ENCODE measurements at places on chromosomes 12 and 14. TPM values are rescaled to one million over a fixed set of nuclear protein-coding genes. Genes with fewer than 3 reads are reported as not detected.

GRCh38 chr14:42965512-42965911 is 1358.8 kb downstream of the LRFN5 start:
- DNase-seq, result no peak

DNA sequence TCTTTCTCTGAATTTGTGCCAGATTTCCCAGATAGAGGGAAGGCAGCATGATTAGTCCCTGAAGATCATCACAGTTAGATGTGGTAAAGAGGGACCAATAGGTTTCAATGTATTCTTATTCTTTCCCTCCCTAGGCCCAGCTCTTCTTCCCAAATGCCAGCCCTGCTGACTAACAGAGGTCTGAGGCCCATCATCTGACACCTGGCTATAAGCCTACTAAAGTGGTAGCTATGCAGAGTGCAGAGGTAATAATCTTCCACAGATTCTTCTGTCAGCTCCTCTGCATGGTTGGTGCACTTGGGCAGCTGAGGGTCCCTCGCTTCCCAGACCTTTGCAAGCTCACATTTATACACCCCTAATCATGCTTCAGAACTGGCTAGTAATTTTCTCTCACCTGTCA is 63.7 kb upstream of the PZP start:
- no peak for DNase-seq

The SLC5A8 gene
- 3.4 TPM for polyA plus RNA-seq

DNA sequence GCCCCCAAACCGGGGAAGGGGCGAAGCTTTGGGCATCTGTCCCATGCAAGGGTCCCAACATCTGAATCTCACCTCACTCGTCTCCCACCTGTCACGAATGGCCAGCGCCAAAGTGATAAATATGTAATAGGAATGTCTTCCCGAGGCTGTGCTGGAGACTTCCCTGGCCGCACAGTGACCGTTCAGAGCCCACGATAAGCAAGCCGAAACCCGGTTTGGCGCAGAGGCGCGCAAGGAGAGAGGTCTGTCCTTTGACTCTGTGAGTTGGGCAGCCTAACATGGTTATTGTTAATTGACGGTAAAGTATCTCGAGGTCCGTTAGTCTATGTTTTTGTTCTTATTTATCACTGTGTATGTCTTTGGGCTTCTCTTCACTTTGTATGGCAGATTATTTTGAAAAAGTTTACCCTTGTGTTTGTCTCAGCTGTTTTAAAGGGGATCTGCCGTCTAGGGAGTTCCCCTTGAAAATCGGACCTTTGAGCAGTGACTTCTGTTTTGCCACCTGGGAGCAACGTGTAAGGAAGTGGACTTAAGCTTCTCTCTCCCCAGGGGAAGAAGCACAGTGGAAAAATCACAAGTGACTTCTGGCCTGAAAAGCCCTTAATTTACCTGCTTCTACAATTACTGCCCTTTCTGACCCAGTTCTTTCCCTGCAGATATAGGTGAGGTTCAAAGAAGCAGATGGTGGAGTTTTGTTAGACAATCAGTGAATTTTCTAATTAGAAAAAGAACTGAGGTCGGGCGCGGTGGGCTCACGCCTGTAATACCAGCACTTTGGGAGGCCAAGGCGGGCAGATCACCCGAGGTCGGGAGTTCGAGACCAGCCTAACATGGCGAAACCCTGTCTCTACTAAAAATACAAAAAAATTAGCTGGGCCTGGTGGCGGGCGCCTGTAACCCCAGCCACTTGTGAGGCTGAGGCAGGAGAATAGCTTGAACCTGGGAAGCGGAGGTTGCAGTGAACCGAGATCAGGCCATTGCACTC is 1.1 kb upstream of the TM9SF1 start:
- no peak for DNase-seq

The PACS2 gene
- 37.9 TPM for polyA plus RNA-seq

DNA sequence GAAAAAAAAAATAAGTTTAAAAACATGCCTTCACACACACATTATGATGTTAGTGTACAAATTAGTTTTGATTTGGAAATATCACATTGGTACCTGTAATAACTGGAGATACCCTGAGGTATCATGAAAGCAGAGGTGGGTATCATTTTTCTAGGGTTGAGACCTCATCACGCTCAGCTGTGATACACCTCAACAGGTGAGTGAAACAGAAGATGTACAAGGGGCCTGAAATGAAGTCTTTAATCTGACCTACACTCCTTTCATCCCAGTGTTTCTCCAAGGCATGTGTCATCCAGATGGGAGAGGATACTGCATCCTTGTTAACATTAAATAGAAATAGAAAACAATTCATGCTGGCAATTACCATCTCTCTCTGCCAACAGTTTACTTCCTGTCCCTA is 7.4 kb downstream of the BMP4 start:
- no peak for DNase-seq

Measured in lung (tissue), 17 donors.